Vagina (tissue), 2 donors: ENCODE measurements at places on chromosomes 3 and 15. TPM values are rescaled to one million over a fixed set of nuclear protein-coding genes. Genes with fewer than 3 reads are reported as not detected.

TMEM207 gene
- not detected for total RNA-seq

MNS1 gene
- total RNA-seq, result 2.9 TPM

SOX2 gene
- total RNA-seq, result 2.9 TPM

SLC28A1 gene
- total RNA-seq, result not detected

SCN11A gene
- total RNA-seq, result not detected

SLC12A1 gene
- not detected for total RNA-seq

DAZL gene
- not detected for total RNA-seq

ZIC1 gene
- total RNA-seq, result not detected

AMT gene
- 6.1 TPM for total RNA-seq

UBAP1L gene
- total RNA-seq, result 5.4 TPM

GSK3B gene
- total RNA-seq, result 20.6 TPM
